Stimulated activated CD8-positive, alpha-beta memory T cell treated with anti-CD3 and anti-CD28 coated beads, Interleukin-15, amount 100 ng/mL, for 48 hours (primary cell): ENCODE measurements at places on chromosomes 5 and 9.

DNA sequence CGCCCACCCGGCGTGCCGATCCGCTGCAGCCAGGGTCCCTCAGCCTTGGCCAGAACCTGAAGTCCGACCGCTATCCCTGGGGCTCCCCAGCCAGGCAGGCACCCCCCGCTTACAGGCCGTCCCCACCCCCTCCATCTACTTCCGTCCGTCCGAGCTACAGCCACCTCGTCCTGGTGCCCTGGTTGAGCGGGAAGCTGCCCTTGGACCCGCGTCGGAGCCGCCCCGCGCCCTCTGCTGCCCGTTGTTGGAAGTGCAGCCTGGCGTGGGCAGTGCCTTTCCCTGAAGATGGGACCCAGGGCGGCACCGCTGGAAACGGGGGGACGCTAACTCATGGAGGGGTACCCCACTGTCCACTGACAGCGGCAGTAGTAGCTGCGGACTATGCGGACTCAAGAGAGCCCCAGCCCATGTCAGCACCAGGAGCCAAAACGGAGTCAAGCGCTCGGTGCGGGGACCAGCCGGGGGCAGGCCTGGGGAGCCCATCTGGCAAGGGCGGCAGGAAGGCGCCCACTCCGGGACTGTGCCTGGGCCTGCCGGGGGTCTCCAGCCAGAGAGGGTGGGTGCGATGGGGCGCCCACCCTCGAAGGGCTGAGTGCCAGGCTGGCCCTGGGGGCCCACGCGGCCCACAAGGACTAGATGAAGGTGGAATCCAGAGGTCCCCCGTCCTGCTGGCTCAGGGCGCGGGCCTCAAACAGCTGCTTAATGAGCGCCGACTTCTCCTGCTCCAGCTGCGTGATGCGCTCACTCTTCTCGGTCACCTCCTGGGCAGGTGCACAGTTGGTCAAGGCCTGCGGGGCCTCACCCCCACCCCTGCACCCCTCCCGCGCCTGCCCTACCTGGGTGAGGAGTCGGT, 6.1 kb downstream of the SAPCD2 start:
- no peak for DNase-seq

DNA sequence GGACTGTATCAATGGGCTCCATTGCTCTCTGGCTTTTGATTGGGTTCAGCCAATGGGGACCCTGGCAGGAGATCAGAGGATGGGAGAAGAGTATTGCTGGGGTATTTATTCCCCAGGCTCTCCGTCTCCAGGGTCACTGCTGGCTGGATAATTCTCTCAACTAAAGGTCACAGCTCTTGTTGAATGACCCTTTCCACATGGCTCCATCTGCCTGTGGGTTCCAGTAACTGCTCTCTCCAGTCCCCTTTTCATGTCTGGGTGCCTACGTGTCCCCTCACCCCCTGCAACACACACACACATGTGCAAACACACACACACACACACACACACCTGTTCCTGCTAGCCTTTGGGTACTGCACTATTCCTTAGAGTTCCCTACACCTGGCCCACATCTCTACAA, 53.9 kb upstream of the RIC1 start:
- no peak for DNase-seq

GRCh38 chr5:176748967-176749935, 61.1 kb upstream of the UNC5A start:
- no peak for DNase-seq

- DNase-seq = no peak
Observed at GRCh38 chr5:75325242-75325641, 11.8 kb upstream of the HMGCR start.

DNA sequence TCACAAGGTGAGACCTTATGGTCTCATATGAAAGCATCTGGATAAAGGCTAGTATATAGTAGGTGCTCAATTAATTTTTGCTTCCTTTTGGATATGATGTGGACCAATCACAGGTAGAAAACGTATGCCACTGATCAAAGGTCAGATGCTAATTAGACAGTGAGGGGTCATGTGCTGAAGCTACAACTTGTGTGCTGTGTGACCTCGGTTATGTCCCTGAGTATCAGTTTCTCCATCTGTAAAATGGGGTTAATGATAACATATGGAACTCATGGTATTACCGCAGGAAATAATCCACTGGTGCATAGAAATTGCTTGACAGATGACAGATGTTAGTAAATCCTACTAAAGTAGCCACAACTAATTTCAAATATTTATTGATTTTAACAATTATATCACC, 62.0 kb downstream of the PTPN3 start:
- DNase-seq = no peak

DNA sequence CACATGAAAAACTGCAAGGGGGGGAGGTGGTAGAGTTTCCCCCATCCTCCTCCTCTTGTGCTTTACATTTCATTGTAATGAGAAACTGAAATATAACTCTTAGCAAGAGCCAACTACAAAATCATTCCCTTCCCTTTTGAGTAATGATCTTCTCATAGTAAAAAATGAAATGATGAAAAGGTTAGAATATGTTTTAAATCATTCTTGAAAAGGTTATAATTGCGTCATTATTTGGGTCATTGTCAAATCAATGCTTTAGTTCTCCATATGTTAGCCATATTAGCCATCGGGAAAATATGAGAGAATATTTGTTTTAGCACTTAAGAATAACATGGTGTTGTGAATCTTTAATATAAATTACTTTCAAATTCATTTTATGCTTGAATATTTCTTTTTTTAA, 1185.0 kb upstream of the CDH18 start:
- DNase-seq = no peak

- DNase-seq = no peak
Observed at GRCh38 chr9:91187965-91188344, 173.8 kb downstream of the AUH start.

GRCh38 chr5:152723482-152723881, 318.4 kb upstream of the NMUR2 start:
- no peak for DNase-seq

DNA sequence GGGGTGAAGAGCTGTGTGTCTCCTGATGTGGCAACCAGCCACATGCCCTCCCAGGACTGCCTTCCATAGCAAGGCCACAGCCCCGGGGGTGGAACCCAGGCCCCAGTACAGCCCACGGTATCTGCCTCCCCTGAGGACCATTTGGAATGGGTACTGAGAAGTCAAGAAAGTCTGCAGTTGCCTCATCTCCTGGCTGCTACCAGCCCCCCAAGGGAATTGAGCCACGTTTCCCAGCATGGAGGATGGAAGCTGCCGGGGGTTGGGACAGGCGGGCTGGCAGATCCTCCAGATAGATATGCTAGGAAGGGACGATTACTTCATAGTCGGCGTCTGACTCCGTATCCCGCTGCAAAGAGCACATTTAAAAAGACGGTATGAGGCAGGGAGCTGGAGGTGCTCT, 5.5 kb upstream of the DMRT2 start:
- no peak for DNase-seq

DNA sequence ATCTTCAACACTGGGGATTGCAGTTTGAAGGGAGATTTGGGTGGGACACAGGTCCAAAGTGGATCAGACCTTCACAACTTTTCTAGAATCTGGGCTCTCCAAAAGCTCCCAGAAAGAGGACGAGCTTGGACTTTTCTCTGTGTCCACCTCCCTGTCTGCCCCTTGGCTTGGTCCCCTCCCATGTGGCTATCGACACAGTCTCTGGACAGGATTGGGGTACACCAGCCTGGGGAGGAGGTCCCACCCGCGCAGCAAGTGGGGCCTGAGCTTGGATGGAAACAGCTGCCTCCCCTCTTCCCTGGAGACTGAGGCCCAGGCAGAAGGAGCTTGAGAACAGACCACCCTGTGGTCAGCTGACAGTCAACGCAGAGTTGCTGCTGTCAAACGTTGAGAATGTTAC, 84.6 kb upstream of the FCN1 start:
- DNase-seq = no peak

GRCh38 chr9:38108326-38108725, 39.3 kb upstream of the SHB start:
- no peak for DNase-seq

DNA sequence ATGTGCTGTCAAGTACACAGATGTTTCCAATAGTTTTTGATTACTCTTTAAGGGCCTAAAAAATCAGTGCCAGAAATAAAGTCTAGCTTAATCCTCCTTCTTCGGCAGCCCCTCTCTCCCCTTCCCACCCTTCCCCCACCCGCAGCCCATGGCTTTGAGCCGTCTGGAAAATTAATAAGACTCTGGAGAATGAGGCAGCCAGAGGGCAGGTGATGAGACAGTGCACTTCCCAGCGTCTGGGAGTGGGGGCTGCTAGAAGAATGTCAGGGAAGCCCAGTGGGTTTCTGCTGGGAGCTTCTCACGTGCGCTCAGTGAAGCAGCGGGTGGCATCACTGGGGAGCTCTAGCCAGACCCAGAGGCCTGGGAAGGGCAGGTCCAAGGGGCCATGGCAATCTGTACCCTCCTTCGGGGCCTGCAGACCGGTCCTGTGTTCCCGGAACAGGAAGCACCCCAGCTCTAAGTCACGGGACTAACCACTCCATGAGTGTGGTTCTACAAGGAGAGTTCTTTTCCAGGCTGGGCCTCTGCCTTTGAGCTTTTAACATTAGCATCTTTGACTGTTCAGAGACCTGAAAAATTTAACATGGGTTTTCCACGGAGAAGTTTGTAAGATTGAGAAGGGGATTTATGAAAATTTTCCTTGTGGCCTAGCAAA, 164.8 kb upstream of the OTULINL start:
- no peak for DNase-seq

- no peak for DNase-seq
Observed at GRCh38 chr9:98144076-98144475, 25.1 kb upstream of the TRIM14 start.

DNA sequence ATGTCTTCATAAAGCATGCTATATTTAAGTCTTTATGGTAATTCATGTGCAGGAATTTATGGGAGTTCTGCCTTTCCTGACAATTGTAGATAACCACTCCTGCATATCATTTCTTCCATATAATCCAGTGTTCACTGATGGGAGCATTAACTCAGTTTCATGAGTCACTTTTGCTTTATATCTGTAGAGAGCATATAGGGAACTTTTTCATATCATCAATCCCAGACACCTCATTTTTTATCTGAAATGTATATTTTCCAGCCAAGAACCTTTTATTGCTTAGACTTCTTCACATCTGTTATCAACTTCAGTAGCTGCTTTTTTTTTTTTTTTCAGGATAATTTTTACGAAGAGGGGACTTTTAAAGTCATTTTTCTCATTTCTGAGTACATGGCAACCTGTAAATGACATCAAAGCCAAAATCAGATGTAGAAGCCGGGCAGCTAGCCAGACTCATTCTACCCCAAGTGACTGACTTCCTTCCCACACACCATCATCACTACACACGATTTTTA, 41.1 kb downstream of the NFX1 start:
- no peak for DNase-seq

GRCh38 chr5:82586661-82587310, 308.6 kb upstream of the RPS23 start:
- DNase-seq = no peak

- DNase-seq = no peak
Observed at GRCh38 chr9:131629825-131630204, 84.5 kb downstream of the PRRT1B start.

- no peak for DNase-seq
Observed at GRCh38 chr9:16333691-16334090, 536.8 kb downstream of the BNC2 start.

DNA sequence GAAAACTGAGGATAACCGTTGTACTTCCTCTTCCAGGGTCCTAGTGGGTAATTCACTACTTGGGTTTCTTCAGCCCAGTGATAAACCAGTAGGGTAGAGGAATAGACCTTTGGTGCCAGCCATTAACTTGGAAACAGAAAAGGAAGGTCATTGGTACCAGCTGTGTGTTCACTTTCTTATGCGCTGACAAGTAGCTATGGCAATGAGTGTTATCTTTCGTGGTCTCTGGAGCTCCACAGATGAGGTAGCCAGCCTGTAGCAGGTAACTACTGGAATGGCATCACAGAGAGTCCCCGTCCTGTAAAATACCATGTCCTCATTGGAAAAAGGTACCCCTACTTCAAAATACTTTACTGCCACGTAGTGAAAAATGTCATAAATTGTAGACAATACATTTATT, 2.3 kb downstream of the UHRF2 start:
- DNase-seq = no peak

- no peak for DNase-seq
Observed at GRCh38 chr5:175560011-175560410, 81.7 kb downstream of the SFXN1 start.

DNA sequence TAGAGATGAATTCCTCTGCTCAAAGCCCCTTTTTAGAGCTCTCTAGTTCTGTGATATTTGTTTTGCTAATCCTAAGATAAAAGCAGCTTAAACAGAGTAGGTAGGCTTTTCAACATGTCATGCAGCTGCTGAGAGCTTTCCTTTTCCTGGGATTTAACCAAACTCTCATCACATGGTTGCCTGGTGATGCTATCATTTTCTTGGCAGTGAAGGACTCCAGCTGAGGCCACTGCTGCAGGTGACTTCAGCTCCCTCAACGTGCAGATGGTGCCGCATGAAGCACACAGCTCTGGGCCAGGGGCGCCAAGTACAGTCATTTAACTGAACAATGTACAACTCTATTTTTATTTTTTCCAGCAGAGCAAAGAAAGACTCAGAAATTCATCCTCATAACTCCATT, 42.2 kb downstream of the SECISBP2 start:
- DNase-seq = no peak

GRCh38 chr5:161410640-161411039, 135.9 kb downstream of the GABRB2 start:
- no peak for DNase-seq

DNA sequence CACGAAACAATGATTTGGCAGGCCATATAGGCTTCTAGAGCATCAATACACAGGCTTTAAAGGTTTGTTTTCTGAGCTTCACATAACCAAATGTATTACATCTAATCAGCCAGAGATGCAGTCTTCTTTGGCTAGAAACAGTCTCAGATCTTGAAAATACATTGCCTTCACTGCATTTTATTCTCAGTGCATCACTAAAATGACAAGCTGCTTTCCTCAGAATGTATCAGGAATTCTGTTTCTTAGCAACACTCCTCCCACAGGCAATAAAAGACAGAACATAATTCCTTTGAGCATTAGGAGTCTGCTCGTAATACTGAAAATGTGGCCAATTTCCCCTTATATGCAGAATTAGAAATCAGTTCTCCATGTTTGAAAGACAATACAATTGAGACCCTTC, 36.9 kb downstream of the FEM1C start:
- DNase-seq = no peak

- DNase-seq = no peak
Observed at GRCh38 chr5:4980201-4980600, 159.9 kb upstream of the ADAMTS16 start.

DNA sequence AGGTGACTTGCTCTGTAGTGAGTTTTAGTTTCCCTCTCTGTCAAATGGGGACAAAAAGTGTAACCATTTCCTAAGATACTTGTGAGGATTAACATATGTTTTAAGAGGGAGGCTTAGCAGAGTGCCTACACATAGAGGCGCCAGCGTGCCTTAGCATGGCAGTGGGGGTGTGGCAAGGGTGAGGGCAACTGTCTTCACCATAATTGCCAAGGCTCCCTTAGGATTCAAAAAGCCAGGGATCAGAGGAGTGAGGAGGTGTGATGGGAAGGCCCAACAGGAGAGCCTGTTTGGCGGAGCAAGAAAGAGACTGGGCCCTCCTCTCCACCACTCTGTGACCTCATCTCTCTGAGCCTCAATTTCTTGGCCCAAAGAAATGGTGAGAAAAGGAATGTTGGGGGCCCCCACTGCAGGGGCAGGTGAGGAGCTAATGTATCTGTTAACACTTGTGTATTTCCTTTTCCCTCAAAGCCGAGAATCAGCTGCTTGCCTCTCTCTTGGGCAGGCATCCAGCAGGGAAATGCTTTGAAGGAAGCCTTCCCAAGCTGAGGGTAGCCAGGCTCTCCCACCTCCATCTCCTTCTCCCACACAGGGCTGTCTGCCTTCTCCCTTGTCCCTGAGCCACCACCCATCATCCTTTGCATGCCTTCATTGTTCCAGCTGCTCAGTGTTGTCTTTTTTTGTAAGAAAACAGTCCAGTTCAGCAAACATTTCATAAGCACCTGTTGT, 76.0 kb downstream of the DAB2IP start:
- no peak for DNase-seq
